ENCODE measurements at places on chromosomes 6 and 20.

DNA sequence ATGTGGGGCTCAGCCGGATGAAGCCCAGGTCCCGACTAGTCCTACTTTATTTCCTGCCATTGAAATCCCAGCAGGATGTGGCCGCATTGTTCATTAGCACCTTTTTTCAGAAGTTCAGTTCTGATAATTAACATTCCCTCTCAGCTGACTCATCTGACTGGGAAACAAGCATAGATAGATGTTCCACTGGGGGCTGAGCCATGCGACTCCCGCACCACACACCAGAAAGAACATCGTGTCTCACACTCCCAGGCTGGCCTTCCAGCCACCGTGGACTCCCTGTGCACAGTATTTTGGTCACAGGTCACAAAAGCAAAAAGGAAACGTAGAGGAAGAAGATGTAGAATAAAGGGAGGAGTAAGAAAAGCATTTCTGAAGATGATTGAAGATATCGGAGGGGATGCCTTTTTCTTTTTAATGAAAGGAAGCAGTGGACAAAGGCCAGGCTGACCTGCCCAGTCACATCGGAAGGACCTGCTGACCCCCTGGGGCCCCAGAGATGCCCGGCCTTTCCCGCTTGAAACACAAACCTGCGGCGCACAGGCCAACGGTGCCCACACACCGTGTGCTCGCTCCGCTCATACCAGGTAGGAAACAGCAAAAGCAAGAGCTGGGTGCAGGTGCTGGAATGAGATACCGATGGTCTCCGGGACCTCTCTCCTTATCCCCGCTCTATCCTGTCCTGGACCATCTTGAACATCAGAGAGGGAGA is 11.8 kb downstream of the RPS6KA2 start:
- DNase-seq, result no peak

DNA sequence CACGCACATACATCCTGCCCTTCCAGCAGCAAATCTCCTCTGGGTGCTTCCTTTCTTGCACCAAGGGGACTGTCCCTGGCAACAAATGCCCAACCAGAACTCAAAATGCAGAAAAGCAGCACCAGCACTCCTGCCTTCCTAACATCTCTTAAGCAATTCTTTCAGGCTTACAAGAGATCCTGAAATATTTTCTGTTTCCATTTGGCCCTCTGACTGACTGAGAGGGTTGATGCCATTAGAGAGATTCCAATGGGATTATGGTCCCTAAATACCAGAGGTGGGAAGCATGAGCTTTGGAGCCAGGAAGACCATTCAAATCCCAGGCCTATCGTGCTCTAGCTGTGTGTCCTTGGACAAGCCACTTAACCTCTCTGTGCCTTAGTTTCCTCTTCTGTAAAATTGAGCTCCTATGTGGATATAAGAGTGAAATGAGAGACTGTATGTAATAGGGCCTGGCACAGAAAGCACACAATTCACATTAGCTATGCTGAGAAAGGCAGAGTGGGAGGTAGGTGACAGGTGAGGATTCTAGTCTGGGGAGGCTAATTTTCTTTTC is 56.8 kb downstream of the PRDM1 start:
- no peak for DNase-seq

- no peak for DNase-seq
Measured at GRCh38 chr20:45467861-45468260, 1.7 kb upstream of the WFDC2 start.

DNA sequence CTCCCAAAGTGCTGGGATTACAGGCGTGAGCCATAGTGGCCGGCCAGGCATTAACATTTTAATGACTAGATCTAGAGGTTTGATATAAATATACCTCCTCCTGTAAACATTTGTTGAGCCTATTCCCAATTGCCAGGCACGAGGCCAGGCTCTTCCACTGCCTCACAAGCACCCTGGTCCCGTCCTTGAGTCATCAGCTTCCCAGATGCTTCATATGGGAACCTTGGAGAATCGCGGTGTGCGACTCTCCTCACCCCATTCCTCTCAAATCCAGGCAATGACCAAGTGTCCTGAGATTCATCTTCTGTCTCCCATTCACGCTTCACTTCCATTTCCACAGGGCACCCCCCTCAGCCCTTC is 35.9 kb upstream of the PIM1 start:
- no peak for DNase-seq

DNA sequence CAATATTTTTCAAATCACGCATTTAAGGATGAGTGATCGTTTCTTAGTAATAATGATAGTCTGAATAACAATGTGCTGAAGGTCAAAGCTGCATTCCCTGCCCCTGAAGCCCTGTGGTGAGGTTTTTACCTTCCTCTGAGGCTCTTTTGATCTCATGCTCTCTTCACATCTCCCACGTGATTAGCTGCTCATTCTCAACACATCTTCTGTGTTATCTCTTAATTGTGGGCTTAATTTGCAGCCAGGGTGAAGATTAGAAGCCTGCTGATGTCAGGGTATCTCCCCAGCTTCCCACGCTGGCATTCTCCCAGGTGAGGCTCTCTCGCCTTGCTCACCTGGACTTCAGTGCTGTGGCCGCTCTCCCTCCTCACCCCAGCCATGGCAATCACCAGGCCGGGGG is 109.7 kb upstream of the FOXQ1 start:
- no peak for DNase-seq

DNA sequence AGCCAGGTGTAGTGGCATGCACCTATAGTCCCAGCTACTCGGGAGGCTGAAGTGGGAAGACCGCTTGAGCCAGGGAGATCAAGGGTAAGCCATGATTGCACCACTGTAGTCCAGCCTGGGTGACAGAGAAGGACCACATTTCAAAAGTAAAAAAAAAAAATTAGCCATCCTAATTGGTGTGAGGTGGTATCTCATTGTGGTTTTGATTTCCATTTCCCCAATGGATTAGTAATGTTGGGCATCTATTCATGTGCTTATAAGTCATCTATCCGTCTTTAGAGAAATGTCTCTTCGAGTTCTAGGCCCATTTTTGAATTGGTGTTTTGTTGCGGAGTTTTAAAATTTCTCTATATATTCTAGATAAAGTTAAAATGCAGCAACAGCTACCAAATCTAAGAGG is 21.7 kb downstream of the ABHD12 start:
- no peak for DNase-seq

GRCh38 chr6:7431313-7431673 is 41.7 kb downstream of the RIOK1 start:
- no peak for DNase-seq

GRCh38 chr20:20525214-20525613 is 157.3 kb downstream of the INSM1 start:
- DNase-seq, result no peak

DNA sequence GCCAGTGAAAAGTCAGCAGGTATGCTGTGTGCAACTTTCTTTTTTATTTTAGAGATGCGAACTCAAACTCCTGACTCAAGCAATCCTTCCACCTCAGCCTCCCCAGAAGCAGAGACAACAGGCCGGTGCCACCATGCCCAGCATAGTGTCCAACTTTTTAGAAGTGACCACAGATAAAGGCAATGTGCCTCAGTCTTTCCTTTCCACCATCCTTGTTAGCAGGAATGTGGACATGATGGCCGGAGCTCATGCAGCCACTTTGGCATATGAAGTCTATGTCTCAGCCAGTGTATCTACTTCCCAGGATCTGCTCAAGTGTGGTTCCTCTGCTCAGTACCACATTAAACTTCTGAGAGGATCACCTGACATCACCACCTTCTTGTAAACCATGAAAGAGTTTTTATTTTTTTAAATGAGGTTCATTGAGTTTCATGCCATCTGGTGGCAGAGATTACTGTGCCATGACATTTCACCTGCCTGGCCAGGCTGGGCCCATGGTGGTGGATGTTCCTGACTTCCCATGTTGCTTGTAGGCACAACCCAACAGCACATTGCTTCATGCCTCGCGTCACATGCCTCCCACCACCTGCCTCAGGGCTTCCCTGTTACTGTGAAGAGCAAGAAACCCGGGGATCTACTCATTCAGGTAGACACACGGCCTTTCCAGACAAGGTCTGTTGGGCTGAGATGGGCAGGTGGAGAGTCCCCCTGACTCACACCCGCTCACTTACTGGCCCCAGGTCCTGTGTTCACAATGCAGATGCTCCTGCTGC is 216.5 kb downstream of the LY86 start:
- no peak for DNase-seq

DNA sequence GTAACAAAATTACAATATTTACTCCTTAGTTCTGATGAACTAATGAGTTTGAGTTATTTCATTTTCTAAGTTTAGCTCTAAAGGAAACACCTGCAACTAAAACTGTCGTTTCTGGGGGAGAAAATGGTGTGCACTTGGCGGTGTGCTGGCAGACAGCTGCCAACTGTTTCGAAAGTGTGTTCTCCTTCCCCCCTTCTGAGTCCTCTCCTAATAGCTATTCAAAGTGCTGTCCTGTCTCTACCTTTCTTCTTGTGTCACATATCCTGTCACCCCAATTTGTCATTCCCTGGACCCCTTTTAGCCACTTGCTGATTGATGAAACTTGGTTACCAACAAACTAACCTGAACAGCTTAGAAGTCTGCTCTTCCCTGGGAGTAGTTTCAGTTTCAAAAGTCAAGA is 4.9 kb upstream of the UBE2J1 start:
- DNase-seq, result no peak

- no peak for DNase-seq
Measured at GRCh38 chr20:48538058-48538825, 289.6 kb downstream of the PREX1 start.

DNA sequence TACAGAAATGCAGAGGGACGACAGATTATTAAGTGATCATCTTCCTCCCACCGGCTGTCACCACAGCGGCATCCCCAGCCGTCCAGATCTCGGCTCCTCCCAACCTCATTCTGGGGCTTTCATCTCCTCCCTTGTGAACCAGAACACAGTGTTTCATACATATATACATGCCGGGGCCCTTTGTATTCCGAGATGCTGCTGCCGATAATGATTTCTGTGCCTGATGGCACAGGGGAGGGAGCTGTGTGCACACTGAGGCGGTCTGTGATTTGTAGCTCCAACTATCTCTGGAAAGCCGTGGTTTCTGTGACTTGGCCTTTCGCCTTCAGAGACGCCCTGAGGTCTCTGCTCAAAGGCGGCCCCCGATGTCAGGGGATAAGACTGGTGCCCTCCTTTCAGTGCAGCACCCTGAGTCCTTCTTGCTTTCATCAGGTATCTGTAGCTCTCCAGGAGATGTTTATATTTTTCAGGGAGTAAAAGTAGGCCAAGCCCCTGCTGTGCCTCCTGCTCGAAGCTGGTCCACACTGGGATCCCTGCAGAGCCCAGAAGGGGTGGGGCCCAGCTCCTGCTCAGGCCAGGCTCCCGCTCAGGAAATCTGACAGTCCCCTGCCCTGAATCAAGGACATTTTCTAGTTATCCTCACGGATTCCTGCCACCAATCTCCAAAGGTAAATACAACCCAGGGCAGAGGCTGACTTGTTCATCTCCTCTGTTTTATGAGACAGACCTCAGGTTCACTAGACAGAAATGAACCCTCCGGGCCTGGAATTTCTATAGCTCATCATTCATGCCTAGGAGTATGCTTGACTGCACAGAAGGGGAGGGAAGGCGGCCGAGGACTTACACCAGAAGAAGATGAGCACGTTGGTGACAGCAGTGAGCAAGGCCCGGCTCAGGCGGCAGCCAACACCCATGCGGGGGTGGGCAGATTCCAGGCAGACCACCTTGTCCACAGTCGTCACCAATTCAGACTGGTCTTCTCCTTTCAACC is 11.2 kb downstream of the LEMD2 start:
- no peak for DNase-seq

- DNase-seq, result no peak
Measured at GRCh38 chr6:168387911-168388310, 53.1 kb upstream of the SMOC2 start.

- no peak for DNase-seq
Measured at GRCh38 chr20:34525709-34526416, 9.6 kb downstream of the DYNLRB1 start.

GRCh38 chr6:5994999-5995657 is 11.6 kb downstream of the NRN1 start:
- DNase-seq, result no peak

DNA sequence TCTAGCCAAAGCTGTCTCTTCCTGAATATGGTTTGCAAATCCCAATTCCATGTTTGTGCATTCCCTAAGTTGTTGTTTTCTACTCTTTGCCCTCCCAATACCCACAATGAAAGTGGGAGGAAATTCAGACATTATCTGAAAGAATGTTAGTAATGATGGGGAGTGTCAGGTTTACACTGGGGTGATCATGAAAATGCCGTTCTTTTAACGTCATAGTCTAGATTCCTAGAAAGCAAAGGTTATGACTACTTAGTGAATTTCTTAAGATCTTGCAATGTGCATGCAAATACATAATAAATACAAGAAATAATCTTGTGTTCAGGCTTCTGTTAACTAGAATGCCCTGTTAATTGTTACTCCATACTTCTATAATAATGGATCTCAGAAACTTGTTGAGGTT is 101.0 kb downstream of the LCA5 start:
- no peak for DNase-seq

DNA sequence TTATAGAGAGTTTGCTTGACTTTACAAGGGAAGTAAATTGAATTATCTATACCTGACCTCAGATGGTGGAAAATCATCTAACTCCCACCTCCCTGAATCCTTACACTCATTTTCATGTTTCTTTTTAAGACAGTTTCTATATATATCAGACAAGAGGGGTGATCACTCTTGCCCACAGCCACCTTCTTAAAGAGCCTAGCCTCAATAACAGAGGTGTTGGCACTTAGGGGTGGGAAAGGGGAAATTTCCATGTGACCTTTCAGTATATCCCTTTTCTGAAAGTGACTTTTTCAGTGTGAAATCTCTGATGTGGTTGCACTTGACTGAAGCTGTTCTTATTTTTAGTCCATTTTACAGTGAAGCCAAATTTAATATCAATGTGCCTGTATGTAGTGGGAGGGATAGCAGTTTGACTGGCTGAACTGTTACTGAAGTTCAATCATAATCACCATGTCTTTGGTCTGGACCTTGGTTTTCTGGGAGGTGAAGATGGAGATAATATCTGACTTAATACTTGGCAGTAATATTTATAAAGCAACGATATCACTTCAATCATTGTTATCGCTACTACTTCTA is 141.3 kb downstream of the MAP3K7 start:
- DNase-seq, result no peak

- no peak for DNase-seq
Measured at GRCh38 chr6:157374889-157375443, 6.0 kb upstream of the ZDHHC14 start.

DNA sequence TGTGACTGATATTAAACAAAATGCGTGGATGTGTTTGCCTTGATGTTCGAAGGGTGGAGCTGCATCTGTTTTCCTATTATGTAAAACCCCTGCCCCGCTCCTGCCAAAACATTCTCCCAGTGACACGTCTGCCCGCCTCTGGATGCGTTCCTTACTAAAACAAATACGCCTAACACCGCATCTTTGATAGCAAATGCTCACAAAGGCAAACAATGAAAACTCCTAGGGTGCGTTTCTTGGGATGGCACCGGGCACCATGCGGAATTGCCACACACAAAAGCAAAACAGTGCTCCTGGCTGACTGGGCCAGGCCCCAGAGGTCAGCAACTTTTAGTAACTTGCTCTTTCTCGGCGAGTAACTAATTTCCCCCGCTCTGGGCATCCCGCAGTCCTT is 9.0 kb upstream of the FOXC1 start:
- no peak for DNase-seq

All from cortex of kidney (tissue), 1 donor.